Activated naive CD4-positive, alpha-beta T cell treated with anti-CD3 and anti-CD28 coated beads for 36 hours (primary cell): ENCODE measurements at places on chromosomes 7 and 10.

- no peak for DNase-seq
Observed at GRCh38 chr7:124843336-124843735, 77.7 kb upstream of the GPR37 start.

- DNase-seq = no peak
Observed at GRCh38 chr10:74491014-74491413, 335.4 kb upstream of the KAT6B start.

DNA sequence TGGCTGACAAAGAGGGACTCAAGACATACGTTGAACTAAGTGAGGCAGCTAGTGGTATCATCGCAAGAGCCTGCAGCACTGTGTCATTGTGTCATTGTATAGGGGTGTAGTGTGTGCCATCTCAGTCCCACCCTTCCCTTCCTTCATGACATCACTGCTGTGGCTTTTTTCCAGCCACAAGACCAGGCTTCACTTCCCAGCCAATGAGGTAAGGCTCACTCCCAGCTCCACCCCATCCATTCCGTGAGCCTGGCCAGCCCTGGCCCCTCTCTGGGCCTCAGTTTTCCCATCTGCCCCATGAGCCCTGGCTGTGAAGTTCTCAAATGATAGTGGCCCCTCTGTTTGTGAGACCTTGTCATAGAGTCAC lies 134.3 kb upstream of the ZMIZ1 start:
- DNase-seq = no peak

DNA sequence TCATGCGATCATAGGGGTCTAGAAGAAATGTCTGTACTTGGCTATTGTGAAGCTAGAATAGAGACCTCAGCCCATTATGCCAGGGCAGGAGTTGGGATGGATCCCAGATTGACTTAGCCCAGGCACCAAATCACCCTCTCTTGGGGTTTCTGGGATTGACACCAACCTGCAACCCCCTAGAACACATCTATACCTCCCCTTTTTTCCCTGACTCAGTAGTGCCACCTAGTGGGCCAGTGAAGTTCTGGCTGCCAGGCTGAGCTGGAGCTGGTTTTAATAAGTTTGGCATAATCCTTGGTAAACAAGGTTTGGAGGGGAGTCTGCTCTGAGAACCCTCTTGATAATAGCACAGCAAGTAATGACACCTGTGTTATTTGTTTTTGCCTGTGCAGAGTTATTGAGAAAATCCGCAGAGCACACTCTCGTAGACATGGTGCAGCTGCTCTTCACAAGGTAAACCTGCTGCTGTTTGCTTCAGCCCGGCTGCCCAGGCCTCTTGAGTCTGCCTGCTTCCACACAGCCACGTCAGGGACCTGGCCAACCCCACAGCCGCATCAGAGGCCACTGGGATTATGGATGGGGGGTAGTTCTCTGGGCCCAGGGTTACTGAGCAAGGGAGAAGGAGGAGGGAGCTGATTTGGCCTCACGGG lies 43.3 kb upstream of the NFKB2 start:
- DNase-seq = peak; percentile 87

GRCh38 chr10:113161066-113161465 lies 211.0 kb downstream of the TCF7L2 start:
- DNase-seq = no peak

- DNase-seq = no peak
Observed at GRCh38 chr10:51090190-51090589, 15.9 kb downstream of the PRKG1 start.

DNA sequence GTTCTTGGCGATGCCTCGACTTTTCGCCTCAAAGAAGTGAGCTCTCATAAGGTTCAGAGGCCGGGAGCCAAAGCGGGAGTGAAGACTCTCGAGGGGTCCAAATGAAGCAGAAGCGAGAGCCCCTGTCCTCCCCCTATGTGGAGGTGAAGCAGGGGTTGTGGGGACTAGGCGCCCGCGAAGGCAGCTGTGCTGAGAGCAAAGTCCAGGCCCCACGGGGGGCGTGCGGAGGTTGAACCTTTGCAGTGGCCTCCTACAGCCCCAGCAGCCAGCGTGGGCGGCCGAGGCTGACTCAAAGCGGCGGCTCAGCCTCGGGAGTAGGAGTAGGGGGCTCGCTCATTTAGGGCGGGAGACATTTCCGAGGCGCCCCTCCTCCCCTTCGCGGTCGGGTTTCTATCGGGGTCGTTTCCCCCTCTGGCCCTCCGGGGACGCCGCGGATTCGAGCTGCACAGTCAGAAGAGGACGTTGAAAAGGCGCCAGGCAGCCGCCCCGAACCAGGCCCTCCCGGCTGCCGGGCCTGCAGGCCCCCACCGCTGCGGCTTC lies 553 bp upstream of the ADD3 start:
- peak; percentile 56 for DNase-seq

DNA sequence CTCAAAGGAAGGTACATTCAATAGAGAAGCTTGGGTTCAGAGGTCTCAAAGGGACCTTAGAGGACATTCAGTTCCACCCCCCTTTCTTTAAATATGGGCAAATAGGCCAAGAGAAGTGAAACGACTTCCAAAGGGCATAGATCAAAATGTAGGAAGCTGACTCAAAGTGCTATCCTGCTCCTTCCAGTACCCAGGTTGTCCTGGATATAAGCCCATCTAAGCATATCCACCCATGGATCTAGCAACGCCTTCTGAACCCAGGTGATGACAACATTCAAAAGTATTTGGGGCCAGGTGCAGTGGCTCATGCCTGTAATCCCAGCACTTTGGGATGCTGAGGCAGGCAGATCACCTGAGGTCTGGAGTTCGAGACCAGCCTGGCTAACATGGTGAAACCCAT lies 5.3 kb downstream of the ATXN7L1 start:
- DNase-seq = no peak

DNA sequence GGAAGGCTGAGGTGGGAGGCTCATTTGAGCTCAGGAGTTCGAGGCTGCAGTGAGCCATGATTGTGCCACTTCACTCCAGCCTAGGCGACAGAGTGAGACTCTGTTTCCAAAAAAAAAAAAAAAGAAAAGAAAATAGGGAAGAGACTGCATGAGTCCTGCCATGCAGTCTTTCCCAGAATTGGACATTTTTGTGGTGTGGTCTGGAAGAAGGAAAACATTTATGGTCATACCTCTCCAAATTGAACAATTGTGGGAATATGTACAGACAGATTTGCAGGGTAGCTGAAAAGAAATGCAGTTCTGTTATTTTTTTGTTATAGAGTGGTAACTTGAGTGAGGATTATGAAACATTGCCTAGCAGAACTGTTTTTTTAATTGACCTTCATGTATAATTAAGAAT lies 198.1 kb downstream of the AUTS2 start:
- no peak for DNase-seq

DNA sequence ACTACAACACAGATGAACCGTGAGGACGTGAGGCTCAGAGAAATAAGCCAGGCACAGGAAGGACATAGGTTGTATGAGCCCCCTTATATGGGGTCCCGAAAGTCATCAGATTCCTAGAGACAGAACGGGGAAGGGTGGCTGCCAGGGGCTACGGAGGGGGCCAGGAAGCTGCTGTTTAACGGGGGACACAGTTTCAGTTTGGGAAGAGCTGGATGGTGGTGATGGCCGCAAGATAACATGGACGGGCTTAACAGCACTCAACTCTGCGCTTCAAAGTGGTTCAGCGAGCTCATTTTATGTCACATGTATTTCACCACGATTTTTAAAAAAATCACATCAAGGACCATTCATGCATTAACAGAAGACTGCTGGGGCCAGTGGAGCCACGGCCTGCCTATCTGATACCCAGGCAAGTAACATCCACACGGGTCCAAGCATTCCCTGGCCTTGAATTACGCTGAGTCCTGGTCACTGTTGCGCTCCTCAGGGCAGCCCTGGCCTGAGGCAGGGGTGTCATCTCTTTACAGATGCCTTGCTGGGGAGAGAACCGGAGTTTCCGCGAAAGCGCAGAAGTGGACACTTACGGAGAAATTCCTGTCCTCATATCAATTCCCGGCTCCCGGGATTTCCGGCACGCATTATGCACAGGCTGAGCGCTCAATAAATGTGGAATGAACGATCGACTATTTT lies 1.5 kb downstream of the CARD11 start:
- no peak for DNase-seq

DNA sequence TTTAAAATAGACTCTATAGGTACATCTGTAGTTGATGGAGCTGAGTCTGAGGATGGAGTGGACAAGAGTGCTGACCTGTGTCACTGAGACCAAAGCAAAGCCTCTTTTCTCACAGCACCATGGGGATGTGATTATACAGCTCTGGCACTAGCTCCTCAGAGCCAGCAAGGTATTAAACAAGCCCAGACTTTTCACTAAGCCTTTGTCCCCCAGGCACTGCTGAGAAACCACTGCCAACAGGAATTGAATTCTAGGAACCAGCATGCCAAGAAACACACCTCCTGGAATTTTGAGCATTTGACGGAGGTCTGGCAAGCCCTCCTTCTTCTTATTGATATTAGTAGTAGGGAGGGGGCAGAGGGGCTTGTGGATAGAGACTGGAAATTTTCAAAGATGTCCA lies 147.0 kb downstream of the C1GALT1 start:
- DNase-seq = no peak

DNA sequence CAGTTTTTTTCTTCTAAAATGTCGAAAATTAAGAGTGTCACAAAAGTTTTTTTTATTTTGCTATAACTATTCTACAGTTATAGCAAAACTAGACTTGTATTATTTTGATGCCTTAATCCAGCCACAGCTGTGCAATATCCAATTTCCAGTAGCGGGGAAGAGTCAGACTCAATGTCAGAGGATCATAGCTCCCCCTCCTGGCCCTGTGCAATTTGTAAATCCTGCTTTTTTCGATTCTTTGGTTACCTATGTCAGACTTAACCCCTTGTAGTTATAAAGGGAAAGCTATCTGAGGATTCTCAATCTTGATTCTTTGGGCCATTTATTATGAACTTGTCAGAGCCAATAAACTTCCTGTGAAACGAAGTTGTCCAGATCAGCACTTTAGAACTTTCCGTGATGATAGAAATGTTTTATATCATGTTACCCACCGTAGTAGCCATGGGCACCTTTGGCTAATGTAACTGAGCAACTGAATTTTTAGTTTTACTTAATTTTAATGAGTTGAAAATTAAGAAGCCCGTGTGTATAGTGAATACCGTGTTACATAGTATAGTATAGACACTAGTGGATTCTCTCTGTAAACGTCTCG lies 87.7 kb upstream of the PRKCQ start:
- DNase-seq = peak; percentile 77

- DNase-seq = no peak
Observed at GRCh38 chr7:907158-907980, 31.0 kb downstream of the GET4 start.

- no peak for DNase-seq
Observed at GRCh38 chr10:131698986-131699385, 201.8 kb upstream of the PPP2R2D start.

DNA sequence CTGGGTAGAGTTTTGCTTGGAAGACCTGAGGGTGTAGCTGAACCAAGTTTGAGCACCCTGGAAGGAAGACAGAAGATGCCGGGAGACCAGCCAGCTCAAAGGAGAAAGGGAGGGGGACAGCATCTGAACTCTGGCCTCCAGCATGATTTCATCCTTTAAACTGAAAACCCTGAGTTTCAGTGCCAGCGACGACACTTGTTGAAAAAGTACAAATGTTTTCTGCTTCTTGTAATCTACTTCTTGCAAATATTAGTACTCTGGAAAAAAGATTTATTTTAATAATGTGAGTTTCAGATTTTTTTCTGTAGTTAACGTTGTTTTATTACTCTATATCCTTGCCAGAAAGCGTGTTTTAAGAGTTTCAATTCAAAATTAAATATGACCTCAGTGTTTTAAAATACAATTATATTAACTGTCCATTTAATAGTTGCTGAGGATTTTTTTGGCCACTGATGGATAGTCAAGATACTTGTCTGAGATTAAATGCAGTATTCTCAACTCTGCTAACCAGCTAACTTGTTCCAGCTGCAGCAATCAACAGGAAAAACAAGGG lies 227.7 kb downstream of the MGMT start:
- no peak for DNase-seq

DNA sequence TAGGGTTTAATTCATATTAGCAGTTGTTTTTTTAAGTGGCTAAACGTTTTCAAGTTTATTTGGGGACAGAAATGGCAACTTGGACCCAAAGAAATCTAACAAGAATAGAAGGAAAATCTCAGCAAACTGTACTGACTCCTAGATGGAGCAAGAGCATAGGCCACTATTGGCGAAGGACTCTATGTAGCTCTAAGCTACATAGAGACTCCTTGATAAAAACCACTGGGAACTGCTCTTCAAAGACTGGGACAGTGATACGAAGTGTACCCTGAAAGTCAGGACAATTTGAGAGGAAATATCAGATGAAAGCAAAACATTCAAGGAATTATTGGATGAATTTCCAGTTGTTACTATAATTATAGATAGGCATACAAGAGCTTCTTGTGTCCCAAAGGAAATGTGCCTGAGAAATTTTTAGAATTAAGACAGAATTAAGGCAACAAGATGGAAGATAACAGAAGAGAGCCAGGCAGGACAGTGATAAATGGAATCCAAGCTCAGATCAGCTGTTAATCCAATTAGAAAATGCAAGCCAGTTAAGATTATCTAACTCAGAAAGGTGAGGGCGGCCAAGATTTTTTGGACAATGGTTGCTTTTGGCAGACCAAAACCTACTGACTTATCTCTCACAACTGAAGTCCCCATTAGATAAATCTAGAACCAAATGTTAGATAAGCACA lies 103.7 kb upstream of the IFRD1 start:
- no peak for DNase-seq

GRCh38 chr7:115346685-115347084 lies 424.8 kb downstream of the MDFIC start:
- DNase-seq = no peak
